Bronchus fibroblast of lung (primary cell): ENCODE measurements at places on chromosomes 12 and 14. TPM values are rescaled to one million over a fixed set of nuclear protein-coding genes. Genes with fewer than 3 reads are reported as not detected.

A2M gene
- 4.4 and 5.6 TPM in 2 replicates for total RNA-seq

OSBPL8 gene
- total RNA-seq: 41.3 and 44.2 TPM in 2 replicates

SIRT4 gene
- 0.59 and 1.5 TPM in 2 replicates for total RNA-seq

CLEC1B gene
- not detected in 2 replicates for total RNA-seq
